ENCODE measurements at places on chromosomes 12 and 14. TPM values are rescaled to one million over a fixed set of nuclear protein-coding genes. Genes with fewer than 3 reads are reported as not detected.

- no peak overlapping the region for H3K27ac ChIP-seq
- no peaks in the 10 kb centered on the region for H3K27me3 ChIP-seq
- H3K36me3 ChIP-seq: no peaks in the 10 kb centered on the region
- H3K4me1 ChIP-seq: no peaks in the 10 kb centered on the region
- DNase-seq: no peak
- H3K4me3 ChIP-seq: no peak overlapping the region
Observed at GRCh38 chr14:23640524-23641141, 4.5 kb downstream of the DHRS2 start.

- peak within 1 kb of the TSS; percentile 86 for H3K4me3 ChIP-seq
- H3K27ac ChIP-seq: peak within 1 kb of the TSS; percentile 69
- H3K36me3 ChIP-seq: peaks cover 15% of the 10 kb centered on the region
- H3K27me3 ChIP-seq: no peaks in the 10 kb centered on the region
Observed at GRCh38 chr12:113334786-113335539, at the start of gene SLC8B1. TSS of gene SLC8B1 (minus strand) at chr12:113335109. CDS start at chr12:113332878, 2,231 bp downstream.

DNA sequence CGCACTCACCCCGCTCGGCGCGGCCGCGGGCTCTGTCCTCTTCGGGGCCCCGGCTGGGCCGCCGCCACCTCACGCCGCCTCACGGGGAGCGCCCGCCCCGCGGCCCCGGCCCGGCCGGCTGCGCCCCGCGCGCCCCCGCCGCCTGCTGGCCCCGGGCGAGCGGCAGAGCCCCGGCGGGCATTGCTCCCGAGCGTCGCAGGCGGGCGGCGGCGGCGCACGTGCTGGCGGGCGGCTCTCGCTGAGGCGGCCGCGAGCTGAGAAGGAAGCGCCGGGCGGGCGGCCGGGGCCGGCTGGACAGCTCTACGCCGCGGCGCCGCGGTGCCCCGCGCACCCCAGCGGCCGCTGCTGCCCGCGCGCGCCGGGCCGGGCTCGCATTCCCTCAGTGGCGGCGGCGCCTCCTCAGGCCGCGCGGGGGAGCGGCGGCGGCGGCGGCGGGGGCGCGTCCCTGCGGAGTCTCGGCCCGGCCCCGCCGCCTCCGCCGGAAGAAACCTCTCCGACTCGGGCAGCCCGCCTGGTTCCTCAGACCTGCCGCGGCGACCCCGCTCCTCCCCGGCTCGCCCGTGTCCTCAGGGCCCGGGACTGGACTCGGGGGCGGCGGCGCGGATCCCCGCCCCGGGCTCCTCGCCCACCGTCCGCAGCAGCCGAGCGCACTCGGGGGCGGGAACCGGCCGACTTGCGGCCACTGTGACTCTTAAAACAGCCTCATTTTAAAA lies at the start of gene PITPNM2:
TSS of gene PITPNM2 (minus strand) at position 347 of the 713 bp plus-strand sequence. CDS start 116,500 bp downstream, outside the sequence.
- peaks cover 18% of the 10 kb centered on the region for H3K4me1 ChIP-seq
- peak within 1 kb of the TSS; percentile 82 for H3K4me3 ChIP-seq
- H3K27ac ChIP-seq: peak within 1 kb of the TSS; percentile 88
- no peaks in the 10 kb centered on the region for H3K27me3 ChIP-seq
- DNase-seq: no peak
- no peaks in the 10 kb centered on the region for H3K36me3 ChIP-seq

- H3K36me3 ChIP-seq: no peaks in the 10 kb centered on the region
- DNase-seq: no peak
- no peak overlapping the region for H3K4me3 ChIP-seq
- H3K27me3 ChIP-seq: no peaks in the 10 kb centered on the region
- H3K27ac ChIP-seq: no peak overlapping the region
- H3K4me1 ChIP-seq: no peaks in the 10 kb centered on the region
Observed at GRCh38 chr12:103379670-103380069, 116.1 kb downstream of the C12orf42 start.

Gene LRFN5
- total RNA-seq: 0.11 TPM

- no peaks in the 10 kb centered on the region for H3K4me1 ChIP-seq
- H3K27ac ChIP-seq: no peak overlapping the region
- H3K36me3 ChIP-seq: no peaks in the 10 kb centered on the region
- no peaks in the 10 kb centered on the region for H3K27me3 ChIP-seq
Observed at GRCh38 chr12:93904124-93904523, 226.9 kb downstream of the CRADD start.

DNA sequence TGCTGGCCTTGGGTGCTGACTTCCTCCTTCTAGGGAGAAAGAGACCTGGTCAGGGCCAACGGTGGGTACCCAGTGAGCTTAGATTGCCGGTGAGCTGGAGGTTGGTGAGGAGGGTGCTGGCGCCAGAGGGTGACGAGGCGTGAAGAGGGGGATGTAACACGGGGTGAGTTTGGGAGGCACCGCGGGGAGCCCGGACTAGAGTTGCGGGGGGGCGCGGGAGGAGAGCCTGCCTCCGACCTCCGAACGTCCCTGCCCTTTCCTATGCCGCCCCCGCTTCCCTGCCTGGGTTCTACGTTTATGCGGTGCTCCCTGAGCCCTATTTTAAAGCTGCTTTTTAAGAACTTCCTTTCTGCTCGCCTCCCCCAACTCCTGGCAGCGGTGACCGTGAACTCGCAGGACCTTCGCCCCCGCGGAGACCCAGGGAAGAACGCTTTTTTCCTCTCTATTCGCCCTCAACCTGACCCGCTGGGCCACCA lies 18.6 kb downstream of the OR6S1 start:
- H3K4me3 ChIP-seq: no peak overlapping the region
- H3K4me1 ChIP-seq: no peaks in the 10 kb centered on the region
- H3K27me3 ChIP-seq: no peaks in the 10 kb centered on the region
- DNase-seq: no peak

- DNase-seq: no peak
- no peaks in the 10 kb centered on the region for H3K36me3 ChIP-seq
- no peaks in the 10 kb centered on the region for H3K4me1 ChIP-seq
- H3K4me3 ChIP-seq: no peak overlapping the region
- H3K27me3 ChIP-seq: no peaks in the 10 kb centered on the region
Observed at GRCh38 chr14:50308363-50308915, 3.6 kb downstream of the L2HGDH start.

- H3K4me3 ChIP-seq: peak overlapping the region; percentile 35
- H3K4me1 ChIP-seq: peaks cover 3% of the 10 kb centered on the region
- no peaks in the 10 kb centered on the region for H3K36me3 ChIP-seq
- no peak for DNase-seq
Observed at GRCh38 chr14:96592591-96593386, 90.6 kb downstream of the PAPOLA start.

- no peak overlapping the region for H3K4me3 ChIP-seq
- no peaks in the 10 kb centered on the region for H3K36me3 ChIP-seq
- no peak overlapping the region for H3K27ac ChIP-seq
Observed at GRCh38 chr12:26172539-26172938, 22.8 kb upstream of the SSPN start.

DNA sequence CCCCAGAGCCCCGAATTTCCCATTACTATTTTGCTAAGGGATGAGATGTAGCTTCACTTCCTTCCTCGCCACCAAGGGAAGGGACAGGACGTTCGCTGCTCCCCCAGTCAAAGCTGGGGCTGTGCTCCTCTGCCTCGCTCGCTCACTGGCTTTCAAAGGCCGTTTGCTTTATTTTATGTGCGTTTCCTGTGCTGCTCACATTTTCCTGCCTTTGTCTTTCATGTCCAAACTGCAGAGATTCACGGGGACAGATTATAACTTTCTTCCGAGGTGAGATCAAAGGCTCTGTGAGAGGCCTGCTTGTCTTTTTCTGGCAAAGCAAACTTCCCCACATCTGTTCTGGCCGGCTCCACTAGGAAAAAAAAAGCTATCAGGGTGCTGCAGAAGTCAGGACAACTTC lies 76.0 kb upstream of the FZD10 start:
- no peak overlapping the region for H3K27ac ChIP-seq
- no peaks in the 10 kb centered on the region for H3K4me1 ChIP-seq
- no peaks in the 10 kb centered on the region for H3K36me3 ChIP-seq
- no peak for DNase-seq
- no peaks in the 10 kb centered on the region for H3K27me3 ChIP-seq
- H3K4me3 ChIP-seq: no peak overlapping the region

- no peaks in the 10 kb centered on the region for H3K4me1 ChIP-seq
- no peaks in the 10 kb centered on the region for H3K27me3 ChIP-seq
- no peak overlapping the region for H3K4me3 ChIP-seq
- H3K36me3 ChIP-seq: no peaks in the 10 kb centered on the region
- H3K27ac ChIP-seq: no peak overlapping the region
Observed at GRCh38 chr12:99619389-99620158, 28.0 kb upstream of the GARIN6 start.

DNA sequence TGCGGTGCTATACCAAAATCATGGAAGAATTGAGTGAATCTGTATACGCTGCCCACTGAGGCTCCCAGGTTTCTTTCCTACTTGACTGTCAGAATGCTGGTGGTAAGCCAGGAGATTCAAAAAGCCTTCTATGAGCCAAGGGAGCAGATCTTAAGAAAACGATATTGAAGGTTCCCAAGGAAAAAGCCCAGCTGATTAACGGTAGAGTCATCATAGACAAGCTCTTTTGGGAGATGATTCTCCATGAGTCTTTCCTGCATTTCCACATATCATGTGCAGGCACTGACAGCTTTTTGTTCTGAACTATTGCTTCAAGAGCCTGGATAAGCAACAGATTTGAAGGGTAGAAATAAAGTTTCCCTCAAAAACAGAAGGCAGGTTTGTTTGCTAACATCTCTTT lies 17.5 kb downstream of the SLC35F4 start:
- no peak overlapping the region for H3K27ac ChIP-seq
- no peak overlapping the region for H3K4me3 ChIP-seq
- no peak for DNase-seq
- H3K36me3 ChIP-seq: no peaks in the 10 kb centered on the region

Gene PROX2
- not detected for total RNA-seq

DNA sequence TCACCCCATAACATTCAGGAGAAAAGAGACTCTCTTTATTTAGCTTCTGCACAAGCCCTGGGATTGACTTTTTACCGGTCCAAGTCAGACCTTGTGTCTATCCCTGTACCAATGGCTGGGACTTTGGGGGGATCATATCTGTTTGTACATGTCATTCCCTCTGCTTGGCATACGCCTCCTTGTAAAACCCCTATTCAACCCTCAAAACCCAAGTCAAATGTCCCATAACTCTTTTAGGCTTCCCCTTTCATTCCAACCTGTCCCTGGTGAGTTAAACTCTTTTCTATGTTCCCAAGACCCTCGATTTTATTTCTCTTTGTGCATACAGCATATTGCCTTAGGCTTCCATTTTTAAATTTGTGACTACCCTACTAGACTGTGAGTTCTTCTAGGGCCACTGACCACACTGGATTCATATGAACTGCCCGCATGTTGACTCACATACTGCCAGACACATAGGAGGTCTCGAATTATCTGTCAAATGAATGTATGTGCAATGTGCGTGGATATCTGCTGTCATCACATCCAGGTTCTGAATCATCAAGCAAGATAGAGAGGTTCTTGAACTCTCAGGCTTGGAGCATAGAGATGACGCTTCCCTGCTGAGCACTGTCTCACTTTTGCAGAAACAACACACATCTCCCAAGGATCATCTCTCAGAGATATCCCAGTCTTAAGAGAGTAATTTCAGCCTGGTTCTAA lies 548.6 kb upstream of the TBX3 start:
- H3K27me3 ChIP-seq: no peaks in the 10 kb centered on the region
- H3K4me1 ChIP-seq: no peaks in the 10 kb centered on the region
- H3K36me3 ChIP-seq: no peaks in the 10 kb centered on the region
- no peak overlapping the region for H3K27ac ChIP-seq

DNA sequence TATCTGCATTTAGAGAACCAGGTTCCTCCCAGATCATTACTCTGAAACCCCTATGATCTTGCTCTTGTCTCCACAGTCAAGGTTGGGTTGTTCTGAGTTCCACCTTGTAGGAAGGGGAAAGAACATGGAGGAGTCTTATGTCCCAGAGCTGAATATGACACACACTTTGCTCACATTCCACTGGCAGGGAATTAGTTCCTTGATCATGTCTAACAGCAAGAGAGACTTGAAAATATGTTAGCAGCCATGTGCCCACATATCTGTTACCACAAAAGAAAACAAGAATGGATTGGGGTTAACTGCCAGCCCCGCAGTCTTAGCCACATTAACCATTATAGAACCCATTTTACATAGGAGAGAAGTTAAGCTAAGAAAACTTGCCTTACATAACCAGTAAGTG lies 71.1 kb upstream of the MDM1 start:
- no peak overlapping the region for H3K4me3 ChIP-seq
- H3K27ac ChIP-seq: no peak overlapping the region
- H3K27me3 ChIP-seq: no peaks in the 10 kb centered on the region
- H3K4me1 ChIP-seq: no peaks in the 10 kb centered on the region
